NCI-H146 (cell line): ENCODE measurements at places on chromosomes 5 and 9.

DNA sequence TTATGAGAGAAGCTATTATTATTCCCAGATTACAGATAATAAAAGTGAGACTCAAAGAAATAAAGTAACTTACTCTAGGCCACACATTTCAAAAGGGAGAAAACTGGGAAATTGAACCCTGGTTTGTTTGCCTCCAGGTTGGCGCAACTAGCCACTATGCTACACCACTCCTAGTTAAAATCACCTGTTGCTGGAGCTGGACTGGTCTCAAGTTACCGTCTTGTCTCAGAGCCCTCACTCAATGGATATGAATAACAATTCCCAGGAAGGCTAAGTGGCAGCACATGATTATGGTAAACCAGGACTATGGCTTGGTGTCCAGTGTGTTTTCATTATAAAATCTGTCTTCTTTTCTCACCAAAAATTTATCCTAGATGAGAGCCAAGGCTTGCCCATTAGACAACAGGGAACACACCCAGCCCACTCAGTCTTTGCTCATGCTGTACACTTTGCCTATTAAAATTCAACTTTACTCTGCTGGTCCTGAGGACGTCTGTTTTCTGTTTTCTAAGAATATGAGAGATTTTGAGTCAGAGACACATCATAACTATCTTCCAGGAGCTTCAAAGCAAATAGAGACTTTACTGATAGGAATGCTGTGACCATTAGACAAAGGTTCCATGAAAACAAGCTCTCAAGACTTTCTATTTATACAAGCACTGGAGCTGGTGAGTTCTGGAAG, 58.1 kb downstream of the ADRB2 start:
- no peak for DNase-seq

GRCh38 chr9:109143881-109144562, 23.0 kb downstream of the FRRS1L start:
- peak; percentile 4 for DNase-seq

- DNase-seq, result peak; percentile 5
Observed at GRCh38 chr9:121811140-121811539, 159.7 kb downstream of the DAB2IP start.

- DNase-seq, result no peak
Observed at GRCh38 chr9:123861086-123861755, 68.7 kb downstream of the DENND1A start.

DNA sequence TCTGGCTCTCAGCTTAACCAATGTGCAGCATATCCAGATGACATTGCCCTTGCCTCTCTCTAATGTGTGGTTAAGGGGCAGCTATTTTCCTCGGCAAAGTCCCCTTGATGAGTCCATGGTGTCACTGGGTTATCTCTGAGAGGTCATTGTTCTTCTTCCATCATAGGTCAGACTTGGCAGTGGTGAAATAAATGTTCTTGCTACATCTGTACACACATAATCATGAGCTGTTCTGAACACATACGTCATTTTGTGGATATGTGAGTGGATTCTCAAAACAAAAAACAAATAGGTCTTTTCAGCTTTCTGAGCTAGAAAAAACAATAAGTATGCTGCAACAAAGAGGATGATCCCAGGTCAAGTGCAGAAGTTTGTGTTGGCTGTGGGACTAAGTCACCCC, 134.7 kb upstream of the PTPN3 start:
- no peak for DNase-seq

- DNase-seq, result no peak
Observed at GRCh38 chr9:30723656-30724055, 1660.8 kb upstream of the ACO1 start.

DNA sequence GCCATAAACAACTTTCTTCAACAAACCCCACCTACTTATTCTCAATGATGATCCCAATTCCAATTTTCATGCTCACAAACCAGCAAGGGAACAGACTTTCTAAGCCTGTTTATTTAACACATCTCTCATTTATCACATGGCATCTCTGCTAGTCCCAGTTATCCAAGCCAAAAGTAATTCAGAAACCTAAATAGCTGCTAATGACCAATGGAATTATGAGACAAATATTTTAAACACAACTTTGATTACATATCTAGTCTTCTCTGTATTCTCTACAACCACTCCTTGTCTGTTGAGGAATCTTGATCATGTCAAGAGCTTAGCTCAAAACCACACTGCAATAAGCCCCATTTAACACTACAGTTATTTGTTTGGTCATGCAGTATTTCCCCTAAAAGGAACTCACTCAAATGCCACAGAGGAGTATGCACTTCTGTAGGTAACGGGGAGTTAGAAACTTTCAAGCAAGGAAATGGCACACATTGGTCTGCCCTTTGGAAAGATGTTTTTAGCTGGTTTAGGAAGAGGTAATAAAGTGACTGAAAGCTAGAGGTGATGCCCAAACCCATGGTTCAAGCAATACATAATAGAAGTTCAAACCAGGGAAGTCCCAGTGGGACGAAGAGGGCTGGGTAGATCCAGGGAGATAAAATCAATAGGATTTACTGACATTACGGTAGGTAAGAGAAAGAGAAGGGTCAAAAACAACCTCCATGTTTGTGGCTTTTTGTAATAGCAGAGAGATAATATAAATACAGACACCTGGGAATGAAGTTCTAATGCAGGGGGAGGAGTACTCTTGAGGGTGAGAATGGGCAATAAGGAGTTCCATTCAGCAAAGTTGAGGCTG, 42.1 kb upstream of the HTR4 start:
- DNase-seq, result no peak

GRCh38 chr9:134554373-134555093, 87.1 kb upstream of the COL5A1 start:
- DNase-seq, result no peak

DNA sequence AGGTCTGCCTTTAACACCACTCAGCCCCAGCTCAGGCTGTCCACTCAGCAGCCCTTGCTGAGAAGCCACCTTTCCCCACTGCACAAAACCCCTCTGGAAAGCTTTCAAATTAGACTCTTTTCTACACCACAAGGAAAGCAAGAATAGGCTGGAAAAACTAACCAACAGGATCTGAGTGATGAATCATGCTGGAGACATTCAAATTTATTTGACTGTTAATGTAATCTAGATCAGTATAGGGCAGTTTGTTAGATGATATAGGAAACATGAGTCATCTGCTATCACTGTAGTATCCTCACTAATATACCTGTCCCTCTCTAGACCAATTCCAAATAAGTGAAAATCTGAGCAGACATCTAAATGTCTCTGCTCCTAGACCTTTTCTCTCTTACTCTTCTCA, 127.8 kb upstream of the PAM start:
- DNase-seq, result no peak

DNA sequence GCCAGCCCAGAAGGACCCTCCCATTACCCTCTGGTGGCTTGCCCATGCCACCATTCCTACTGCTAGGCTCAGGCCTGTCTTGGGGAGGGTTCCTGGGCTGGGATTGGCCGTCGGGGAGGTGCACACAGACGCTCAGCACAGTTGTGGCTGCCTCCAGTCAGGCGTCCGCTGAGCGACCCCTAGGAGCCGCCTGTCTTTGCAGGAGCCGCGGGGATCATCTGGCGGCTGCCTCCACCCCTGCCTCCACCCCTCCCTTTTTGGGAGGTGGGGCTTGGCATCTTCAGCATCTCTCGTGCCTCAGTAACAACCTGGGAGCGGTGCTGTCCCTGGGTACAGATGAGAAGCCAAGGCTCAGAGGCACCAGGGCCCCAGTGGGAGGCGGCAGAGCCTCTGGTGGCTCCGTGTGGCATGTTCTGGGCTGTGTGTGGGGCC, 39.6 kb downstream of the RXRA start:
- DNase-seq, result no peak

GRCh38 chr5:31962351-31962751, 211.8 kb downstream of the GOLPH3 start:
- no peak for DNase-seq

GRCh38 chr5:123671042-123671441, 159.1 kb downstream of the CSNK1G3 start:
- DNase-seq, result peak; percentile 59

DNA sequence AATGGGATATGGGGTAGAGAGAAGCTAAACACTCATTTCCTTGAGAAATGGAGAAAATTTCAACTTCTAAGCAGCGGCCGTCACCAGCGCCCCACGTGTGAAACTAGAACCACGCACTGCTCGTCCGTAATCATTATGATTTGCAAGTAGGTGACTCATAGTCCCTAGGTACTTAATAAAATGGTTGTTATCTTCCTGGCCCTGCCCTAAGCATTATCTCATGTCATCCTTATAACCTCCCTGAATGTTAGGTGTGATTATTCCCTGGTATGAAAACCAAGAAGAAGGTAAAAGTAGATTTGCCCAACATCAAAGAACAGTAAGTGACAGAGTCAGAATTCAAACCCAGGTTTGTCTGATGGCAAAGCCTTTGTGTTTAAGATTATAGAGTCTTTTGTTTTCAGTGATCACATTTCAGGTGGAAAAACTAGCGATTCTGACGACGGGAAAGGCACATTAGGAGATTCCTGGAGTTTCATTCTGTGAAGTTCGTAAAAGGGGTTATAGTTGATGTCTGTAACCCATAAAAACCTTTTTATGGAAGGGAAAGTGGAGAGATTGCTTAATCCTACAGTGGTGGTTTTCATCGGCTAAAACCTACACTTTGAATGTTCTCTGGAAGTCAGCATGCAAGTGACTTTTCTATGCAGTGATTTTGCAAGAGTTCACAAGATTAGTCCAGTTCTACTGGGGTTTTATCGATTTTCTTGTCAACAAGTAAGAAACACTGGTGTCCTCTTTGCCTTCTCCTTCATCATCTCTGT, 202.9 kb upstream of the WWC1 start:
- no peak for DNase-seq

- DNase-seq, result no peak
Observed at GRCh38 chr5:126115059-126115629, 308.1 kb upstream of the GRAMD2B start.

- no peak for DNase-seq
Observed at GRCh38 chr5:34899066-34899465, 16.2 kb downstream of the RAD1 start.

DNA sequence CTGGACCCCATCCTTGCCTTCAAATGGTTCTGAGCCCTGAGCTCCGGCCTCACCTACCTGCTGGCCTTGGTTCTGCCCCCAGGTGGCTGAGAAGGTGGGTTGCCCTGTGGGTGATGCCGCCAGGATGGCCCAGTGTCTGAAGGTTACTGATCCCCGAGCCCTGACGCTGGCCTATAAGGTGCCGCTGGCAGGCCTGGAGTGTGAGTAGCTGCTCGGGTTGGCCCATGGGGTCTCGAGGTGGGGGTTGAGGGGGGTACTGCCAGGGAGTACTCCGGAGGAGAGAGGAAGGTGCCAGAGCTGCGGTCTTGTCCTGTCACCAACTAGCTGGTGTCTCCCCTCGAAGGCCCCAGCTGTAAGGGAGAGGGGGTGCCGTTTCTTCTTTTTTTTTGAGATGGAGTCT, 5.2 kb downstream of the CEL start:
- no peak for DNase-seq

GRCh38 chr5:169099801-169100734, 200.9 kb downstream of the SLIT3 start:
- no peak for DNase-seq

DNA sequence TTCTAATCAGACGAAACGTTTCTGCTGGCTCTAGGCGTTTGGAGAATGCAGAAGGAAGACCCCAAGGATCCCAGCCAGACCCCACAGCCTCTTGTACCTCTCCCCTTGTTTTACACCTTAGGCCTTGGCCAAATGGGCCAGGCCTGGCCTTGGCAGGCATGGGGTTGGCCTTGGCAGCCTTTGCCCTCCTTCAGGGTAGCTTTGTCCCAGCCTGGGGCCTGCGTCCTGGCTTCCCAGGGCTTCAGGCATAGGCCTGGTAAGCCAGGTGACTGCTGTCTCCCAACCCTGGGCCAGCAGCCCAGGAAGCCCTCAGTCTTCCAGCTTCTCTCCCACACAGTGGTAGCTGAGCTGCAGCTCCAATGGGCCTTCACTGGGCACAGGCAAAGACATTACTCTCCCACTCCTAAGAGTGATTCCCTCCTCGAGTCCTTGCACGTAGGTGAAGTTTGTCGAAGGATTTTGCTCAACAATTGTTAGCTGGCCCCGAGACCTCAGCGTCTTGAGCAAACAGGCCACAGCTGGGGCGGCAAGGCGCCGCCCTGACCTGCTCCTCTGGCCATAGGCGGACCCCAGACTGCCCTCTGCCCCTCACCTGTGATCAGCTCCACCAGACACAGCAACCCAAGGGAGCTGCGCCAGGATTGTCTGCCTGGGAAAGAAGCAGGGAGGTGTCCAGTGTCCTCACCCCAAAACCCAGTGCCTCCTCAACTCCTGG, 1.1 kb upstream of the PITX1 start:
- DNase-seq, result no peak

- no peak for DNase-seq
Observed at GRCh38 chr5:128470663-128471062, 67.4 kb downstream of the FBN2 start.

DNA sequence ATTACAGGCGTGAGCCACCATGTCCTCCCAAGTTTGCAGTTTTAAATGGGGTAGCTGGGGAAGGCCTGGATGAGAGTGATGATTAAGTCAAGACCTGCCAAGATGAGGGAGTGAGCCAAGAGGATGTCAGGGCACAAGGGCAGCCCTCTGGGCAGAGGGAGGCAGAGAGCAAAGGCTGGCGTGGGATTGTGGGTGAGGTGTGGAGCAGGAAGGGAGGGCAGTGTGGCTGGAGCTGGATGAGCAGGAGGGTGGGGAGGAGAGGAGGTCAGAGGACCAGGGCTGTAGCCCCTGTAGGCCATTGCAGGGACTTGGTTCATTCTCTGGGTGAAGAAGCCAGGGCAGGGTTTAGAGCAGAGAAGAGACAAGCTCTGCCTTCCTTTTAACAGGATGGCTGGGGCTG, 53.7 kb upstream of the CTNNA1 start:
- no peak for DNase-seq

GRCh38 chr5:135392256-135392655, 6.8 kb downstream of the MACROH2A1 start:
- no peak for DNase-seq

DNA sequence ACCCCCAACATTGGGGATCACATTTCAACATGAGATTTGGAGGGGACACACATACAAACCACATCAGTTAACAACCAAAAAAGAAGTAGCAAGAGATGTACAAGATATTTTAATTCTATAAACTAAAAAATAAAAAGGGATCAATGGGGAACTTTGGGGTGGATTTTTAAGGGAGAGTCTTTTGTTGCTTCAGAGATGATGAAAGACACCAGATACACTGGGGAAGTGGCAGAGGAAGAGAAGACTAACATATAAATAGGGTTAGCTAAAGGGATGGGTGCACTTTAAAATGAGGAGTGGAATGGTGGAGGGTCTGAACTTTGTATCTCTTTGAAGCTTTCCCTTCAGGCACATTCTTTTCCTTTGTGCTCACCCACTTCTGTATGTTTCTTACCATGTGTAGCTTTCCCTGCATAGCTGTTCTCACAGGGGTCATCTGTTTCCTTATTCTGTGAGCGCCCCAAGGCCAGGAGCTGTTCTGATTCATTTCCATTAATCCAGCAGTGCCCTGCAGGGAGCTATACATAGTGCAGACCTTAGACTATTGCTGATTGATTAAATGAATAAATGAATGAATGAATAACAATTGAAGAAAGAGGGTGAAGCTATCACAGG, 531.6 kb upstream of the KLF4 start:
- DNase-seq, result no peak

DNA sequence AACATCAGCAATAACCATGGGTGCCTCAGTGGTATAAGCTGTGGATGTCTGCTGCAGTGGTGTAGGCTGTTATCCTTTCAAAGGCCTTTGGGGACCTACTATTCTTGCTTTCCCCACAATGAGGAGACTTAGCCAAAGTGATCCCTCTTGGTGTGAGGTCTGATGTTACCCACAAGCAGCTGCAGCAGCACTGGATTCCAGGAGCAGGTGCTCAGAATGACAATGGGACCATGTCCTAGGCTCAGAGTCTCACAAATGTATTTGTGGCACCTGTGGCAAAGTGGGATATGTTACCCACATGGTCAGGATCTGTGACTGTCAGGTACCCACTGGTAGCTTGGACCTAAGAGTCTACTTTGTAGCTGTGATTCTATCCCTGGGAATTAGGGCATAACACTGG, 70.4 kb downstream of the RNF130 start:
- no peak for DNase-seq
